ENCODE measurements at places on chromosomes 5 and 9.

DNA sequence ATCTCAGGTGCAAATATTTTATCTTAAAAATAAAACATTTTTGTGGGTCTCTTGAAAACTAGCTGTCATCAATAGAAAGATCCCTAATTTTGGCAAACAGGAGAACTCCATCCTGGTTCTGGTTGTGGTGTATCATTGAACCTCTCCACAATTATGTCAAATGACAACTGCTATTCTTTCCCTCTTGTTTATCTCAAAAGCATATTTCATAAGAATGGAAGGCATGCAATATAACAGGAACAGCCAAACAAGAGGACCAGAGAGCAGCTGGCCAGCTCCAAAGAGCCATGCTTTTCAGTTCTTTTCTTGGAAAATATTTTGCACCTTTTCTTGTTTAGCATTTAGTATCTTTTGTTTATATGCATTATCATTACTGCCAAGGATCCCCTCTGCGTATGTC, 125.4 kb downstream of the ADAMTS6 start:
- no peak for DNase-seq

DNA sequence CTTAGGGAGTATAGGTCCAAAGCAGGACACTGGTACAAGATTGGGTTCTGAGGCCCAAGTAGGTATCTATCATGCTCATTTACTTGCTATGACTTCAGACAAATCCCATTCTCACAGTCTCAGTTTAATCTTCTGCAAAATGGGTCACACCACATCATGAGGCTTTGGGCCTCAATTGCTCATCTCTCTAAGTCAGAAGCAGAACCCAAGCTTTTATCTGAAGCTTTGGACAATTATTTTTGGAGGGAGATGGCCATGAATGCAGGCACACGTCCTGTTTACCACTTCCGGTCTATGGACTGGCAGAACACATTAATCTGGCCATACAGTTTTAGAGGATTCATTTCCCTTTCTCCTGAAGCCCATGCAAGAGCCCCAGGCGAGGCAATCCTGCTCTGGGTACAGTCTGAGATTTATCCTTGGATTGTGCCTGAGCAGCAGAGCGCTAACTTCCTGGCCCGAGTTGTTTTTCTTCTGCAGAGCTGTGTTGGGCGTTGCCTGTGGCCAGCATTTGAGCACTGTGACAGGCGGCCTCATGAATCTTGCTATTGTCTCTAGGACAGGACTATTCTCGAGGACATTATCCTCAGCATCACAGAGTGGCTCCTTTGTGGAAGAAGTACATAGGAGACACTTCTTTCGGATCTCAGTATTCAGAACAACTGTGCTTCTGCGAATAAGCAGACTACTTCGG, 16.1 kb downstream of the SLC22A4 start:
- DNase-seq: no peak

DNA sequence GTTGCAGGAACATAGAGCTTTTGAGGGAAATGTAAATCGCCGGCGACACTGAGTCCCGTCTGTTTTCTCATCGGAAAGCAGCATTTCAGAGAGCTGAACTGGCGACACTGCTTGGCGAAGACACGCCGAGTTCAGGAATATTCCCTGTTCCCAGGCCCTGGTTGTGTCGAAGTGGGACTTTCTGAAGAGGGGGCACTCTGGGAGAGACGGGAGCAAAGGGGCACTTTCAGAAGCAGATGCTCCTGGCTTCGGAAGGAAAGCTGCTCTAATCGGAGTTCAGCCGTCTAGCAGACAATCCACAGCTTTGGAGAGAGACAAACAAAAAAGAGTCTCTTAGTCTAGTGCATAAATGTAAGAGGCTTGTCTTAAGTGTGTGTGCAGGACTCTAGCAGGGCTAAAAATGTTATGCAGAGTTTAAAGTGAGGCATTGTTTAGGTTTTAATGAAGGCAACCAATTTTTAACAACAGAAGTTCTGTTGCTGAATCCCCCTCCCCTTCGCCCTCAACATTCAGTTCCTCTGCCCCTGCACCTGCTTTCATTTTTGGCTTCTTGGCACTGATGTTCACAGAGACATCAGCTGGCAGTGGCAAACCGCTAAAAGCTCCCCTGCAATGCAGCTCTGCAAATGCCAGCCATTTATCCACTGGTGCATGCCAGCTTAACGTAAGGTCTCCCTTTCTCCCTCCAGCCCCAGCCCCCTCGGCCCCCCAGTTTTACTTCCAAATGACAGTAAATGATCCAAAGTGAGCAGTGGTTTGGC, 289.5 kb upstream of the MPDZ start:
- DNase-seq: no peak

- DNase-seq: no peak
These were observed 17.8 kb downstream of the INIP start for GRCh38 chr9:112700085-112700484.

DNA sequence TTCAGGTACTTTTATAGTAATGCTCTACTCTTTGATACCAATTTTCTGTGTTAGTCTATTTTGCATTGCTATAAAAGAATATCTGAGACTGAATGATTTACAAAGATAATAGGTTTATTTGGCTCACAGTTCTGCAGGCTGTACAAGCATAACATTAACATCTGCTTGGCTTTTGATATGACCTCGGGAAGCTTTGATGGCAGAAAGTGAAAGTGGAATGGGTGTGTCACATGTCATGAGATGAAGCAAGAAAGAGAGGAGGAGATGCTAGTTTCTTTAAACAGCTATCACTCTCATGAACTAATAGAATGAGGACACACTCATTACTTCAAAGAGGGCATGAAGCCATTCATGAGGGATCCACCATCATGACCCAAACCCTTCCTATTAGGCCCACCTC, 270.9 kb upstream of the IL12B start:
- no peak for DNase-seq

GRCh38 chr9:98097836-98098235, 21.2 kb downstream of the TRIM14 start:
- no peak for DNase-seq

DNA sequence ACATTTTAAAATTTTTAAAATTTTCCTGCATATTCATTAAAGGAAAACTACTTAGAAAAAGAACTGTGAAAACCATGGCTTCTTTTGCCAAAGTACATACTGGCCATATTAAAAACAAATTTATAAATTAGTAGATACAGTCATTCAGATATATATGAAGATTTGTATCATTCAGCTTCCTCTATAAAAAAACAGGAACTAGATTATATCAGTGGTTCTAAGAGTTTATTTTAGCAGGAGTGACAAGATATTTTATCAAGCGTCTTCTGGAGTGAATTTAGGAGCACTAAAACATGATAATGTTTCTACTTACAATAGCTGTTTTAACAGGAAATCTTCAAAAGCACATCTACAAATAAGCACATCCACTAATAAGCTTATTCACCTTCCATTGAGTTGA, 171.4 kb downstream of the RAPGEF6 start:
- no peak for DNase-seq

DNA sequence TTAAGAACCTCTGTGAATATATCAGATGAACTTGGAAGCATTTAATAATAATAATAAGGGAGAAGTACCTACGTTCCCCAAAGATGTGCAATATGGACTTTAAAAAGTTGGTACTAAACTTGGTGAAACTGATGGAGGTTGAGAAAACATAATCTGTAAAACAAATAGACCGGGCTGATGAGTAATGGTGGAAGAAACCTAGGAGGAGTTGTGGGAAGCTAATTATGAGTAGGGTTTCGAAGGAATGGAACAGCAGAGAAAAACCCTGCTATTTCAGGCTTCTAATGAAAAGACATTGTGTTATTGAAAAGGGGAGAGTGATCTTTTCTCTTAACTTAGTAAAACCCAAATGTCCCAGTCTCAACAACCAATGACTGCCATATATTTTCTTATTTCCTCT, 229.3 kb downstream of the PCSK1 start:
- DNase-seq: no peak

DNA sequence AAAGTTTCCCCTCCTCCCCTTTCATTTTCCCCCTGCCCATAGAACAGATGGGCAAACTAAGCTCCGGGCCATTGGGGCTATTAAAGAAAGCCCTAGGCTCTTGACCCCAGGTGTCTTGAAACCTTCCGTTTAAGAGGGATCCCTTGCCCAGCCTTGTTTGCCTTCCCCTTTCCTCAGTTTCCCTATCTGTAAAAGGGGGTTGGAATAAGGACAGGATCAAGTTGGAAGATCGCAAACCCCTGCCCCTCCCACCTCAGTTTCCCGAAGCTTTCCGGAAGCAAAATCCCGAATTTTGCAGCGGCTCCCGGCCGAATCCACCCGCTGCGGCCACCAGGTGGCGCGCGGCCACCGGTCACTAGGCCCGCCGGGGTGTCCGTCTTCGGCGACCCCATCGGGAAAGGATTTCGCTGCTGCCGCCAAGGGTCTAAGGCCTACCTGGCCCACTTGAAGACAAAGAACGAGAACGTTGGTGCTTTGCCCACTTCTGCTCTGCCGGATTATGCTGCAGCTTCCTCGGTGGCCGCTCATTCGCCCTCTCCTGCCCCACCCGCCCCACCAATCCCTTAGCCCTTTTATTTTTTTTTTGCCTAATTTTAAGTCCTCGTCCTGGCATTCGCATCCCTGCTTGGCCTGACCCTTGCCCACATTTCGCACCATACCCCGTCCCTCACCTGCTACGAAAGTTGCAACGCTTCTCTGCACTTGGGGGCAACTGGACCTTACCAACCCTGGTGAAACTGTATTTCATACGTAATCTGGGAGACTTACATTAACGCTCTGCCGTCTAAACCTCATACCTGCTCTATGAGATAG, 962 bp upstream of the NR6A1 start:
- no peak for DNase-seq

DNA sequence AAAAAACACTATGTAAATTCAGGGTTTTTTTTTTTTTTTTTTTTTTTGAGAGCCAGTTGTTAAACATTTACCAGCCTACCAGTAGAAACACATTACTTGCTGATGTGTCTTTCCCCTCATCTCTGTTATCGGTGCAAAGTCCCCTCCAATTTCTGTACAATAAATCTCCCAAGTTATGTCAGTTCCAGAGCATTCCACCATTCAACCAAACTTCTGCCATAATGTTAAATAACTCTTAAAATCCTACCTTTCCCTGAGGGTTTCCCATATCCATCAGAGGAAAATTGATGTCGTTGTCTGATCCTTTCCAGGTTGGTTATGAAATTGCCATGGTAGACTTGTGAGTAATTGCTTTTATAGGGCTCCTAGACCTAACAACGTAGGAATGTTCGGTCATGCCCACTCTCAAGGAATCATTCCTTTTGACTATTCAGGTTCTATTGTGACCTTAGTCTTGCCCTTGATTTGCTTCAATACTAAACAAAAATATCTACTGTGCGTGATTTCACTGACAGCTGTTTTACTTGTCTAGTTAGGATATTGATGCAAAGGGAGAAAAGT, 5.6 kb upstream of the PPP2R2B start:
- no peak for DNase-seq

GRCh38 chr9:128469070-128469469, 13.3 kb downstream of the ODF2 start:
- no peak for DNase-seq

- no peak for DNase-seq
These were observed 62.4 kb downstream of the TNPO1 start for GRCh38 chr5:72878854-72879253.

Measured in stimulated activated CD8-positive, alpha-beta memory T cell treated with anti-CD3 and anti-CD28 coated beads, Interleukin-7, amount 100 ng/mL, for 48 hours (primary cell).